ENCODE measurements at places on chromosomes 6 and 20.

GRCh38 chr20:18087054-18087453, 29.3 kb upstream of the OVOL2 start:
- no peak for DNase-seq

GRCh38 chr6:33903579-33903978, 99.8 kb upstream of the MLN start:
- DNase-seq: no peak

DNA sequence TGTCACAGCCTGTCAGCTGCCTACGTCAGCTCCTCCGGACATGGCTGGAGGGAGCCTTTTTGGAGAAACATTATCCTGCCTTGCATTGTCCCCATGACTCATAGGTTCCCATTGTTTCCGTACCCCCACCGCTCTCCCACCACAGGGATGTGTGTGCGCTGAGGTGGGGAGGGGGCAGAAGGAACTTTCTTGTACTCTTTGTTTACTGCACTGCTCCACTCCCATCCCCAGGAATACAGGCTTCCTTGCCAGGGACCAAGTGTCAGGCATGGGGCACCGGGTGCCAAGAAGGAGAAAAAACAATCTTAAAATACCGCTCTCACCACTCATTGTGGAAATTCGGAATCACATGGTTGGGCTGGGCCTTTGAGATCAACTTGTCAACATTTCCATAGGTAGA, 51.0 kb downstream of the KCNK5 start:
- DNase-seq: no peak

- DNase-seq: no peak
Observed at GRCh38 chr6:83696674-83697073, 12.2 kb downstream of the SNAP91 start.

DNA sequence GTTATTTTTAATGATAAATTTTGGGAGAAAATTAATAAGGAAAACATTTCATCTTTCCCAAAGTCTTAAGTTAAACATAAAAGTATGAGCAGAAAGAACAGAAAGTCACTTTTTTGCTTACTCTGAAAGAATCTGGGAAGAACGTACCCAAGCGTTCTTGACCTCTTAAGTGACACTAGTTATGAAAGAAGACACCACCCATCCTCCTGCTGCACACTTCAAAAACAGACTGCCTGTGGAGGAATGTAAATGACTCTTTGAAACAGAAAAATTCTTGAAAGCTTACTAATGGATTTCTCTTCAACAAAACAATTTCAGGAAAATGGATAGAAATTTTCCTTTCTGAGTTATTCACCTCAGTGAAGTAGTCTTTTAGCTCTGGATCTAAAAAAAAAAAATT, 227.7 kb downstream of the MEI4 start:
- no peak for DNase-seq

DNA sequence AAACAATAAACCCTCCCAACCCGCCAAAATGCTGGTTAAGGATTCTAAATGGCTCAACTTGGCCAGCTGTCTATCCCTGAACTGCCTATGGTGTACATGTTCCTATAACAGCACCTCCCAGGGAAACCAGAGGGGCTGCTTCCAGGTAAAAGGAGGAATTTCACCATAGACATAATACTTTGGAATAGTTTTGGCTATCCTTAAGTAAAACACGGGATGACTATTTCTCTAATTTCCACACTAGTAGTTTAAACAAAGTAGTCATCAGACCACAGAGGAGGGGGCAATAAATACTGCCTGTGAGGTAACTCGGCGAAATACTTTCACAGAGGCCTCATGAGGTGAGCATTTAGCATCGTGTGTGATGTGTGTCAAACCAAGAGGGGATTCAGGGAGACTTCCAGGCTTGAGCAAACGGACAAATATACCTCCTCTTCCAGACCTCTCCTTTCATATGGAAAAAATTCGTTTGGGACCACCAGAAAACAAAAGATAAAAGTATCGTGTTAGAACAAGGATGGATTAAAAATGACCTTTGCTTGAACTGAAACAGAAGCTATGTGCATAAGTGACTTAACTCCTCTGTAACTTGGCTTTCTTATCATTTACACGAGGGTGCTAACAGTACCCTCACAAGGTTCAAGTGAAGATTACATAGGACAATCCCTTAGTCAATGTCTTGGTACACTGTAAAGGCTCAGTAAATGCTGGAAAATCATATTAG, 1.0 kb upstream of the XRN2 start:
- DNase-seq: no peak

DNA sequence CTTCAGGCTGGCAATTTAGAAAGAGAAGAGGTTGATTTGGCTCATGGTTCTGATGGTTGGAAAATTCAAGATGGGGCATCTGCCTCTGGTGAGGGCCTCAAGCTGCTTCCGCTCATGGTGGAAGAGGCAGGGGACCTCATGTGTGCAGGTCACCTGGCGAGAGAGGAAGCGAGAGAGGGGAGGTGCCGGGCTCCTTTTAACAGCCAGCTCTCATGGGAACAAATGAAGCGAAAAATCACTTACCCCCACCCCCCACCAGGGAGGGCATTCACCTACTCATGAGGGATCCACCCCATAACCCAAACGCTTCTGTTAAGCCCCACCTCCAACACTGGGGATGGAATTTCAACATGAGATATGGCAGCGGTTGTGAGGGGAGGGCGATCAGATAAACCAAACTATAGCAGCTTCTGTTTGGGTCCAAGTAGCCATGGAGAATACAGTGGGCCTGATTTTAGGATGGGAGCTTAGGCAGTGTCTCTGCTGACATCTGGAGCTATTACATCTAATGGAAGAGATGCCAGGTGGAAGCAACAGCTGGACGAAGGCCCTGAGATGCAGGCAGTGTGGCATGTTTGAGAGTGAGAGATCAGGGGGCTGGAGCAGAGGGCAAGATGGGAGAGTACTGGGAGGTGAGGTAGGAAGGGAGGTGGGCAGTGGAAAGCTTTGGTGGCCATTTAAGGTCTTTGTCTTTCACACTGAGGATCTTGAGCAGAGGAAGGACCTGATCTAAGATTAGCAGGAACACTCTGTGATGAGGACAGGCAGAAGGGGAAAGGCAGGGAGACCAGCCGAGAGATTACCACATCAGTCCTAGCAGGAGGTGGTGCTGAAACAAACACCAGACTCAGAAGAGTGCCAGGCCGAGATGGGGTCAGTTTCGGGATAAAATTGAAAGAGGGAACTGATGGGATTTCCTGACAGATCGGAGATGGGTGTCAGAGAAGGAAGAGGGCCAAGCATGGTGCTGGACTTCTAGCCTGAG, 161.8 kb downstream of the NFATC2 start:
- DNase-seq: no peak

DNA sequence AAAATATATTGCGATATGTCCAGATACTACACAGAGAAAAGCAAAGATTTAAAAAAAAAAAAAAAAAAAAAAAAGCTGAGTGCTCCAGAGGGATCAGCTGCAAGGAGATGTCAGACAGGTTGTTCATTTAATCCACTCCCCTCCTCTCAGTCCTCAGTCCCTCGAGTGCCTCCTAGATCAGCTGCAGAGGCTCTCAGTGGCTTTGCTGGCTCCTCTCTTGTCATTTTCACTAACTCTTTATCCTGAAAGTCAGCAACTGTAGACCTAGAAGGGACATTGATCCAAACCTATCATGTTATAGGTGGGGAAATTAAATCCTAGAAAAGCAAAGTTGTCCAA, 61.6 kb downstream of the KIAA0319 start:
- no peak for DNase-seq

DNA sequence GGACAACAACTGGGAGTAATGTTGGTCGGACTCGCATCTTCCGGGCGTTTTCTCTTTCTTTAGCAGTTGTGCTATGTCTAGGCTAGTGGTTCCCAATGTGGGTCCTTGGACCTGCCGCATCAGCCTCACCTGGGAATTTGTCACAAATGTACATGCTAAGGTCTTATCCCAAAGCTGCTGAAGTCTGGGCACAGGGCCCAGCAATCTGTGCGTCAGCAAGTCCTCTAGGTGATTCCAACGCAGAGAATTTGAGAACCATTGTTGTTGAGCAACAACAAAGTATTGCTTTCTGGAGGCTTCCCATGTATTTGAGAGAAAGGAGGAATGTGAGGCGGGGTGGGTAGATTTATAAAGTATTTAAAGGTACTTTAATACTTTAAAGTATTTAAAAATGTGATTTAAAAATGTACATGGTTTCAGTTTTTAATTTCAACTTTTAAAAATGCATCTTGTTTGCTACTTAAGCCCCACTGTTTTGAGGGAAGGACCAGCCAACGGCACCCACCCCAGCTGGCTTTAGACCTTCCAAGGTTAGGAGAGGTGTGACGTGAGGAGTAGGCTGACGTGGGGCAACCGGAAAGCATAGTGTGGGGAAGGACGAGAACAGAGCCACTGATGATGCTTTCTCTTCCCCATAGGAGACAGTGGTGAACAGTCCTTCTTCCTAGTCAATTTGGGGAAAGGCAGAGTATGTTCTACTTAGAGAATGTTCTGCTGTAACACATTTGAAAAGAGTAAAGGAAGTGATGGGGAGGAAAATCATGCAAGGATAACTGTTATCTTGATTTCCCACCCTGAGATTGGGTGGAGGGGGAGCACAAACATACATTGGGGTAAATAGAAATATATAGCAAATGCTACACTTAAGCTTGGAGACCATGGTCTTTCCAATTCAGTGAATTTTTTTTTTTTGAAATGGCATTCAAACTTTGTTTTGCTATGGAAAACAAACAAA, 4.3 kb downstream of the UST start:
- no peak for DNase-seq

GRCh38 chr6:151340219-151340978, 51.0 kb downstream of the ZBTB2 start:
- no peak for DNase-seq

GRCh38 chr6:24274441-24275083, 83.3 kb downstream of the DCDC2 start:
- no peak for DNase-seq

- no peak for DNase-seq
Observed at GRCh38 chr20:22966787-22967464, 68.2 kb upstream of the SSTR4 start.

DNA sequence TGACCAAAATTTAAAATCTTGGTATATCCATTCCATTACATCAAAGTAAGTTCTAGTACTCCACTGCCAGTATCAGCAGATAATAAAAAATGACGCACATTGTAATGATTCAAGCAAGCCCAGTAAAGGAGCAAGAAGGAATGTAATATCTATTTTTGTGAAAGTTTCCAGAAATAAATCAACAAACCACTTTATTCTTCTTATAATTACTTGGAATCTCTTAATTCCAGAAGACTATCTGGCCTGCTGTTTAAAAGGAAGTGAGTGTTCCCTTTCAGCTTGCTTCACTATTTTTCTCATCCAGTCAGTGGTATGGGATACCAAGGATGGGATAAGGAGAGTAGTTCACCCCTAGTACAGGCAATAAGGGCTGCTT, 42.2 kb upstream of the DSE start:
- DNase-seq: no peak

- DNase-seq: peak; percentile 7
Observed at GRCh38 chr6:35356391-35356790, 14.0 kb downstream of the PPARD start.

DNA sequence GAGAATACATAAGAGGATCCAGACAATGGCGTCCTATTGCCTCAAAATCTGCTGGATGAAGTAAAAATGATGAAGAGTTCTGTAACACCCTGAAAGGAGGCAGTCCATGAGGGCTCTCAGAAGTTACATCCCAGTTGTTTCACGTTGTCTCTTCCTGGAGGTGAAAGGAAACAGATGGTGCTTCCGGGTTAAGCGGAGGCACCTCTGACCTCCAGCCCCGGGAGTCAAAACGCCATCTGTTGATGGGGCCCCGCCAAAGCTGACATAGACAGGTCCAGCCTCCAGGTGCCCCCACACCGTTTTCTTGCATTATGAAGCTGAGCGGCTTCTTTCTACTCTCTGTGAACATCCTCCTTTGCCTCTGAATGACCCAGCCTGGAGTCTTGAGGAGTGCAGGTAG, 9.5 kb downstream of the SEMG2 start:
- no peak for DNase-seq

DNA sequence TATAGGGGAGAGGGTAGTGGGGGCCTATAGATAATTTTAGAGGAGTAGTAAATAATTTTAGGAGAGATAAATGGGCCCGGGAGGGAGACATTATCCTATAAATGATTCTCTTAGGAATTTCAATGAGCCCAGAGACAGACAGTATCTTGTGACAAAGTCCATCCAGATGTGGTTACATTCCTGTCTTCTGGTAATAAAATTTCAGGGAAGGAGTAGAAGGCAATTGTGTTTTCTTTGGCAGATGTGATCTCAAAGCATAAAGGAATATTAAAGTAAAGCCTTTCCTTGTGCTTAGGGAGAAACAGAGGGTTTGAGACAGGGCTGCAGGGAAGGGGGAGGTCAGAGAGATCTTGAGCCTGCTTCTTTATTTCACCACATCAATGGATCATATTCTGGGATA, 979.8 kb upstream of the GJE1 start:
- DNase-seq: no peak

- no peak for DNase-seq
Observed at GRCh38 chr20:6703047-6703446, 64.4 kb upstream of the BMP2 start.

DNA sequence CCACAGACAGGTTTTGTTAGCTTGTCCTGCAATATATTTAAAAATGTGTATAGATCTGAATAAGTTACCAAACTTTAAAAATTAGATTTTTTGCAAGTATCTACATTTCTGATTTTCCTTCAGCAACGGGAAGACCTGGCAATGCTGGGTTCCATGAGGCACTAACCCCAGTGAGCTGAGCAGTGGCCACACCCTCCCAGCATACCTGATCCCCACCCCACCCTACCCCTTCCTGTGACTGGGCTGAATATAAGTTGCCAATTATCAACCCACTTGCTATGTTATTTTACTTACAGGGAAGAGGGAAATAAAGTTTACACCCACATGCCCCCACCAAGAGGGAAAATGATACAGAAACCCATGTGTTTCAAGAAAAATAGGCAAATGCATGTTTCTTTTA, 70.3 kb upstream of the RALGAPA2 start:
- no peak for DNase-seq

DNA sequence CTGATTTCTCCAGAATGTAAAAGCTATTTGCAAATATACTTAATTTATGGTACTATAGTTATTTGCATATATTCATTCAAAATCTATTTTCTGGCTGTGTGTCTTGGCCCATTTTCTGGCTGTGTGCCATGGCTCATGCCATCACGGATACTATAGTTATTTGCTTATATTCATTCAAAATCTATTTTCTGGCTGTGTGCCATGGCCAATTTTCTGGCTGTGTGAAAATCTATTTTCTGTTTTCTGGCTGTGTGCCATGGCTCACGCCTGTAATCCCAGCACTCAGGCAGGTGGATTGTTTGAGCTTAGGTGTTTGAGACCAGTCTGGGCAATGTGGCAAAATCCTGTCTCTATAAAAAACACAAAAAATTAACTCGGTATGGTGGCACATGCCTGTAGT, 28.9 kb upstream of the RIPK1 start:
- DNase-seq: no peak

All from left hindlimb (tissue), 1 donor.